Activated CD4-positive, alpha-beta memory T cell treated with anti-CD3 and anti-CD28 coated beads for 36 hours (primary cell): ENCODE measurements at places on chromosomes 3 and 15. TPM values are rescaled to one million over a fixed set of nuclear protein-coding genes. Genes with fewer than 3 reads are reported as not detected.

Gene SLC33A1
- total RNA-seq: 20.5 TPM

Gene PLXNB1
- total RNA-seq: 3.8 TPM

- H3K36me3 ChIP-seq: no peaks in the 10 kb centered on the region
- H3K4me1 ChIP-seq: no peaks in the 10 kb centered on the region
- no peak overlapping the region for H3K27ac ChIP-seq
- H3K4me3 ChIP-seq: no peak overlapping the region
Measured at GRCh38 chr3:167146911-167147310, 233.2 kb downstream of the ZBBX start.

GRCh38 chr3:194246709-194247349 lies 104.3 kb downstream of the CPN2 start:
- H3K36me3 ChIP-seq: no peaks in the 10 kb centered on the region
- no peak overlapping the region for H3K27ac ChIP-seq
- no peak for DNase-seq
- H3K4me3 ChIP-seq: no peak overlapping the region

GRCh38 chr3:31988271-31988670 lies 6.7 kb downstream of the ZNF860 start:
- no peak overlapping the region for H3K27ac ChIP-seq
- H3K4me3 ChIP-seq: no peak overlapping the region
- DNase-seq: no peak
- peaks cover 2% of the 10 kb centered on the region for H3K36me3 ChIP-seq
- no peaks in the 10 kb centered on the region for H3K4me1 ChIP-seq

GRCh38 chr3:52082951-52083350 lies 26.6 kb upstream of the DUSP7 start:
- no peaks in the 10 kb centered on the region for H3K27me3 ChIP-seq
- peaks cover 19% of the 10 kb centered on the region for H3K4me1 ChIP-seq
- DNase-seq: no peak
- no peak overlapping the region for H3K4me3 ChIP-seq
- H3K27ac ChIP-seq: no peak overlapping the region

DNA sequence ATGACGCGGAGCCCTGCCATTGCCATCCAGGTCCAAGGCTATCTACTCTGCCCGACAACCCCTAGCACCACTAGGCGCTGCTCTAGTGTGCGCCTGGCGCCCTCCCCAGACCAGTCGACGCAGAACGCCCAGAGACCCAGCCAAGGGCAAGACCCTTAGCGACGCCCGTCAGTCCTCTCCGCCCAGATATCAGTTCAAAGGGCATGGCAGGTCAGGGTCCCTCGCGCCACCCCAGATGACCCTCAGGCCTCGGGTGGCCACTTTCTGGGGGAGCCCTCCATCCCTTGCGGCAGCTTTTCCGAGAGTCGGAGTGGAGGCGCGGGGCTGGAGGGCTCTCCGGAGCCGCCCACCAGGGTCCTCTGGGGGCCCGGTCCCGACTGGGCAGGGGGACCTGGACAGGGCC lies 371 bp upstream of the CLSTN2 start:
- no peaks in the 10 kb centered on the region for H3K36me3 ChIP-seq
- peaks cover 6% of the 10 kb centered on the region for H3K4me1 ChIP-seq
- peaks cover 37% of the 10 kb centered on the region for H3K27me3 ChIP-seq
- no peak overlapping the region for H3K4me3 ChIP-seq

GRCh38 chr15:40102897-40103858 lies 5.5 kb downstream of the BMF start:
- H3K27ac ChIP-seq: no peak overlapping the region
- no peak for DNase-seq
- H3K4me1 ChIP-seq: peaks cover 68% of the 10 kb centered on the region
- no peaks in the 10 kb centered on the region for H3K27me3 ChIP-seq
- no peaks in the 10 kb centered on the region for H3K36me3 ChIP-seq

GRCh38 chr3:133479895-133480669 lies 80.2 kb downstream of the BFSP2 start:
- H3K4me3 ChIP-seq: no peak overlapping the region
- no peak overlapping the region for H3K27ac ChIP-seq
- H3K27me3 ChIP-seq: no peaks in the 10 kb centered on the region
- peaks cover 28% of the 10 kb centered on the region for H3K4me1 ChIP-seq
- H3K36me3 ChIP-seq: no peaks in the 10 kb centered on the region

Gene SLCO2A1
- not detected for total RNA-seq

Gene FOXB1
- 1.5 TPM for total RNA-seq

Gene HHLA2
- 0.86 TPM for total RNA-seq

- peaks cover 15% of the 10 kb centered on the region for H3K4me1 ChIP-seq
- no peak overlapping the region for H3K4me3 ChIP-seq
- no peak for DNase-seq
- H3K36me3 ChIP-seq: peaks cover 6% of the 10 kb centered on the region
- H3K27ac ChIP-seq: no peak overlapping the region
- H3K27me3 ChIP-seq: no peaks in the 10 kb centered on the region
Measured at GRCh38 chr15:41102854-41103253, 13.2 kb downstream of the INO80 start.

- no peak for DNase-seq
- H3K27me3 ChIP-seq: peaks cover 2% of the 10 kb centered on the region
- H3K4me3 ChIP-seq: peak overlapping the region; percentile 29
- no peaks in the 10 kb centered on the region for H3K36me3 ChIP-seq
- H3K27ac ChIP-seq: no peak overlapping the region
Measured at GRCh38 chr3:10010421-10010877, 15.8 kb upstream of the FANCD2 start.

- no peaks in the 10 kb centered on the region for H3K4me1 ChIP-seq
- no peak overlapping the region for H3K4me3 ChIP-seq
- H3K27ac ChIP-seq: no peak overlapping the region
- peaks cover 5% of the 10 kb centered on the region for H3K27me3 ChIP-seq
- no peak for DNase-seq
- H3K36me3 ChIP-seq: no peaks in the 10 kb centered on the region
Measured at GRCh38 chr3:178244733-178245709, 291.2 kb upstream of the KCNMB2 start.

DNA sequence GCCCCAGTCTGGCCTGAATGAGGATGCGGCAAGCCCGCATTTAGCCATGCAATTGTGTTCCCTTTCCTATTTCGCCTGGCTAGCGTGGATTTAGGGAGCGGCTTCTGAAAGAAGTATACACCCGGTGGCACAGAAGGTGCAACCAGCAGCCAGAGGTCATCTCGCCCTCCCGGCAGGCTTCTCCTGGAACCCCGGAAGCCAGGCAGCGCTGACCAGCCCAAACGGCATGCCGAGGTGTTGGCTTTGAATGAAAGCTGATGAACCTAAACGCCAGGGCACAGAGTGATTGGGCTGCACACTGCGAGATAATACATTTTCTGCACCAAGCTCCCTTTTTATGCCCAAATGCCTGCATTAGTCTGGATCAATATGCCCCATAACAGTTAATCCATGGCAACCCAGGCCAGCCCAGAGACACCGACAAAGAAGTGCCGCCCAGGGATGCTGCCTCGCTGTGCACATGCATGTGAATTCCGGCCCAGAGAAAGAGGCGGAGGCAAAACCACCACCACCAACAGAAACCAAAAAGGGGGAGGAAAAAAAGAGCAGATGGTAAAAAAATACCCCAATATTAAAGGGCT lies 1.4 kb downstream of the SRGAP3 start:
- peaks cover 19% of the 10 kb centered on the region for H3K4me1 ChIP-seq
- H3K27me3 ChIP-seq: no peaks in the 10 kb centered on the region
- H3K27ac ChIP-seq: no peak overlapping the region
- DNase-seq: no peak

DNA sequence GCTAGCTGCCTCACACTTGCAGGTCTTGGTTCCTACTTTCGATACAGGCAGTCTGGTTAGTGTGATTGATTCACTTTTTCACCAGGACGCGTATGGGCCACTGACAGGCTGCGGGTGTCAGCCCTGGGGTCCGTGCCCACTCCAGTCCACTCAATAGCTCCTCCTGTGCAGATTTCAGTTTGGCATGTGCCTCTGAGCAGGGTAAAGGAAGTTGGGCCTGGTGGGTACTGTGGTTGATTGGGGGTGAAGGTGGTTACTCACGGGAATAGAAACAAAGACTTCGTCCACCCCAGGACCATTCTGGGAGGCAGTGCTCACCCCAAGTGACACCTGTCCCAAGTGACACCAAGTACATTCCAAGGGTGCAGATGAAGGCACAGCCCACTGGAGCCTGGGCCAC lies 62.3 kb downstream of the EPHB1 start:
- no peaks in the 10 kb centered on the region for H3K36me3 ChIP-seq
- H3K27ac ChIP-seq: no peak overlapping the region
- H3K4me3 ChIP-seq: no peak overlapping the region

Gene CPNE9
- total RNA-seq: not detected

Gene GRK7
- total RNA-seq: not detected

Gene TGM5
- total RNA-seq: not detected

- no peak overlapping the region for H3K27ac ChIP-seq
- no peaks in the 10 kb centered on the region for H3K36me3 ChIP-seq
- no peak overlapping the region for H3K4me3 ChIP-seq
- no peak for DNase-seq
- H3K27me3 ChIP-seq: peaks cover 5% of the 10 kb centered on the region
Measured at GRCh38 chr15:75156326-75157215, 45.1 kb upstream of the C15orf39 start.

Gene CYP8B1
- not detected for total RNA-seq

Gene ISLR
- not detected for total RNA-seq

- no peak overlapping the region for H3K27ac ChIP-seq
- peaks cover 2% of the 10 kb centered on the region for H3K27me3 ChIP-seq
- H3K36me3 ChIP-seq: no peaks in the 10 kb centered on the region
- no peak overlapping the region for H3K4me3 ChIP-seq
- DNase-seq: no peak
- H3K4me1 ChIP-seq: no peaks in the 10 kb centered on the region
Measured at GRCh38 chr3:104825116-104825515, 541.6 kb upstream of the ALCAM start.

Gene IL17RE
- total RNA-seq: 1.8 TPM

Gene PGBD4
- 2.0 TPM for total RNA-seq

DNA sequence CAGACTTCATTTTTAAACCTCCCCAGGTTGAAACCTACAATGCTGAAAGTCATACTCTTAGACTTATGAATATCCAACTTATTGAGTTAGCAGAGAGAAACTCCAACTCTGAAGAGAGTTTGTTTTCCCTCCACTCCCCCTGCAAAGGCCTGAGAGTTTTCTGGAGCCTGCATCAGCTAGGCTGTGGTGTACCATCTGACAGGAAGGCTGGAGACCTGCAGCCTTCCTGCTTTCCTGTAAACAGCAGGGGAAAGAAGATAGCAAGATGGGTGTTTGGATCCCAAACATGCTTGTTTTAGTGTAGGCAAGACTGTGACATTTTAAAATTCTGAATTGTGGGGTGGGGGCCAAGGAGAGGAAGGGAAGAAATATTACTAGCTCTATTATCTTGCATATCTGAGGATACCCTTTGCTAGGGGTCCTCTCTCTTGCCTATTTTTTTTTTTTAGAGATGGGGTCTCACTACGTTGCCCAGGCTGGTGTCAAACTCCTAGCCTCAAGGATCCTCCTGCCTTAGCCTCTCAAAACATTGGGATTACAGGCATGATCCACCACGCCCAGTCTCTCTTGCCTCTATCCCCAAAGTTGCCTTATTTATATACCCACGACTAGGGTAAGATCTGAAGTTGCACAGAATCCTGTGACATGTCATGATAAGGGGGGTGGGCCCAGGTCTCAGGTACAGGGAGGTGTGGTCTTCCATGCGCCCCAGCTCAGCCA lies 51.0 kb upstream of the USP3 start:
- no peak overlapping the region for H3K4me3 ChIP-seq
- H3K27me3 ChIP-seq: no peaks in the 10 kb centered on the region
- no peak for DNase-seq

DNA sequence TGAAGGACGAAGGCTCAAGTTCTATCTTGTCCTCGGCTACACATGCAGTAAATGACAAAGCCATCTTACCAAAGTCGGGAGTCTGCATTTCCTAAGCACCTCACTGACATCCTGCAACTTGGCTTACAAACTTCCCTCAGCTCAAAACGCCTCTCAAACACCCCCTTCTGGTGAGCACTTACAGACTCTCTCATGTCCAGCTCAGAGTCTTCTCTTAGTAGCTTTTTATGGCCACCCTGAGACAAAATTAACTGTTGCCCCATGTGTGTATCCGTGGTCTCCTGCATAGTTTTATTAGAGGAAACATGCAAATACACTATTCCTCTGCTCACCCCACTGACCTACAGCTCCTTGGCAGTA lies 819.7 kb downstream of the FHIT start:
- no peak overlapping the region for H3K4me3 ChIP-seq
- no peaks in the 10 kb centered on the region for H3K36me3 ChIP-seq
- H3K27ac ChIP-seq: no peak overlapping the region
- no peak for DNase-seq

Gene MOBP
- total RNA-seq: not detected

GRCh38 chr3:109059264-109059663 lies 58.7 kb downstream of the MORC1 start:
- H3K4me3 ChIP-seq: no peak overlapping the region
- peaks cover 2% of the 10 kb centered on the region for H3K4me1 ChIP-seq
- no peaks in the 10 kb centered on the region for H3K36me3 ChIP-seq
- H3K27ac ChIP-seq: no peak overlapping the region
- H3K27me3 ChIP-seq: peaks cover 20% of the 10 kb centered on the region

DNA sequence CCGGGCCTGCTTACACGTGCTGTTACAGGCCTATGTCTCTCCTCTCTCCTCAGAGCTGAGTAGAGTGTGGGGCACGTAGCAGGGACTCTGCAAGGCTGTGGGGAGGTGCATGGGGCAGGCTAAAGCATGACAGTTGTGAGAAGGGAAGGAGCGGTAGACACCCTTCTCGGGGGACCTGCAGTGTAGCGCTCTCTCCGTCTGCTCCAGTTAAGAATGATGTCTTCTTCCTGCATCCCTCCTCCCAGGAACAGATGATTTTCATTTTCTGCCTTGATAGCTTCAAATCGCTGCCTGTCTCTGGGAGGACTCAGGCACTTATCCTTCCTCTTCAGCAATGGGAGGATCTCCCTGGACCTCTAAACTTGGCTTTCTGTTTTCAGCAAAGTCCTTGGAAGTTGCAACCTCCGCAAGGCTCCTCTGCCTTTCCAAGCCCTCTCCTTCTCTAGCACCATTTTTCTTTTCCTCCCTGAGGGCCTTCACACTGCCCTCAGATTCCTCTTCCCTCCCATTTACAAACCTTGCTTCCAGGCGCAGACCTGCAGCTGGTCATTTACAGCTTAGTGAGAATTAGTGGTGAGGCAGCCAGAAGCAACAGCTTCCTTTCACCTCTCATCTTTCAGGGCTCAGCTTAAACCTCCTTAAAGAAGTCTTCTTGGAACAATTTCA lies 23.4 kb upstream of the TLE3 start:
- DNase-seq: no peak
- H3K4me1 ChIP-seq: peaks cover 3% of the 10 kb centered on the region
- peaks cover 13% of the 10 kb centered on the region for H3K27me3 ChIP-seq
- H3K36me3 ChIP-seq: no peaks in the 10 kb centered on the region

Gene MYRIP
- total RNA-seq: not detected

Gene ZNF662
- 0.39 TPM for total RNA-seq

DNA sequence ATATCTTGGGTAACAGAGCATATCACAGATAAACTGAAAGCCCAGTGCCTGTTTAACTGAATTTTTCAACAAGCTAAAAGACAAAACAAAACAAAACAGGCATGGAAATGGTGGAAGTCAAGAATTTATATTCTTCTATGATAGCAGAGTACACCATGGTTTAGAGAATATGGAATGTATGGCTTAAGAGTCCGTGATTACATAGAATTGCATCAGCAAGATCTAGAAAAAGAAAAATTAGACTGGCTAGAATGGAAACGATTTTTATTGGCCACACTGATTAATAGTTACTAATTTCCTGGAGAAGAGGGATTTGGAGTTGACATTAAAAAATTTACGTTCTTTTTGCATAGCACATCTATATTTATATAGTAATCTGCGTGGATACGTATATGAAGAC lies 435.2 kb upstream of the DPPA4 start:
- no peak overlapping the region for H3K4me3 ChIP-seq
- peaks cover 7% of the 10 kb centered on the region for H3K36me3 ChIP-seq
- peaks cover 17% of the 10 kb centered on the region for H3K4me1 ChIP-seq
- DNase-seq: no peak
- H3K27me3 ChIP-seq: no peaks in the 10 kb centered on the region
- no peak overlapping the region for H3K27ac ChIP-seq
